ENCODE measurements at places on chromosomes 4 and X. TPM values are rescaled to one million over a fixed set of nuclear protein-coding genes. Genes with fewer than 3 reads are reported as not detected.

The XPNPEP2 gene
- 1.9 TPM for total RNA-seq

The OPN1MW gene
- not detected for total RNA-seq

The ABHD18 gene
- total RNA-seq, result 5.8 TPM

The FGFBP1 gene
- total RNA-seq, result not detected

The C4orf36 gene
- 0.28 TPM for total RNA-seq

The HMX1 gene
- not detected for total RNA-seq

The HSD17B13 gene
- total RNA-seq, result 0.18 TPM

The ZCCHC18 gene
- 0.57 TPM for total RNA-seq

The VEGFC gene
- 19.3 TPM for total RNA-seq

The SEPTIN11 gene
- total RNA-seq, result 279 TPM

The KLHL34 gene
- total RNA-seq, result not detected

The ACTRT1 gene
- total RNA-seq, result not detected

The HELQ gene
- total RNA-seq, result 19.3 TPM

The CDK16 gene
- 52.8 TPM for total RNA-seq

The SAGE1 gene
- under 0.01 TPM for total RNA-seq

The RTL3 gene
- not detected for total RNA-seq

The SLIT2 gene
- 26.4 TPM for total RNA-seq

The SOD3 gene
- total RNA-seq, result 12.2 TPM

The HSFX4 gene
- total RNA-seq, result not detected

The STIM2 gene
- 12.9 TPM for total RNA-seq

The PRR32 gene
- total RNA-seq, result not detected

The ARHGAP6 gene
- total RNA-seq, result 8.7 TPM

The PNMA5 gene
- total RNA-seq, result not detected

The SPATA18 gene
- total RNA-seq, result 13.9 TPM

The GPR34 gene
- total RNA-seq, result not detected

The HTN3 gene
- not detected for total RNA-seq

The HEPH gene
- 15.1 TPM for total RNA-seq

The FNIP2 gene
- 14.9 TPM for total RNA-seq

The ADRA2C gene
- total RNA-seq, result 0.37 TPM

The MBNL3 gene
- total RNA-seq, result 1.8 TPM

The FATE1 gene
- not detected for total RNA-seq

The KLF3 gene
- total RNA-seq, result 12.9 TPM

The F11 gene
- total RNA-seq, result not detected

The SLC9A6 gene
- 17.2 TPM for total RNA-seq

The ADH1A gene
- not detected for total RNA-seq

The ASIC5 gene
- not detected for total RNA-seq

The TRMT10A gene
- 7.4 TPM for total RNA-seq

The PLP2 gene
- 9.1 TPM for total RNA-seq

The AFM gene
- total RNA-seq, result not detected

The GDPD2 gene
- total RNA-seq, result not detected

The FREM3 gene
- total RNA-seq, result under 0.01 TPM

The UNC5C gene
- total RNA-seq, result 0.28 TPM

The FAM9C gene
- under 0.01 TPM for total RNA-seq

The PCDH11X gene
- not detected for total RNA-seq

The EDA gene
- 0.14 TPM for total RNA-seq

The STATH gene
- total RNA-seq, result not detected

The LRAT gene
- total RNA-seq, result under 0.01 TPM

The CXCL3 gene
- total RNA-seq, result 18.5 TPM

The CT45A3 gene
- not detected for total RNA-seq

The USP26 gene
- not detected for total RNA-seq
